ENCODE measurements at places on chromosomes 1 and 21.

GRCh38 chr1:217892750-217893149 is 261.6 kb downstream of the SPATA17 start:
- DNase-seq, result no peak

- no peak for DNase-seq
These were observed 83.4 kb upstream of the TRABD2B start for GRCh38 chr1:48080331-48081255.

- DNase-seq, result no peak
These were observed 53.1 kb upstream of the CTPS1 start for GRCh38 chr1:40926441-40926840.

DNA sequence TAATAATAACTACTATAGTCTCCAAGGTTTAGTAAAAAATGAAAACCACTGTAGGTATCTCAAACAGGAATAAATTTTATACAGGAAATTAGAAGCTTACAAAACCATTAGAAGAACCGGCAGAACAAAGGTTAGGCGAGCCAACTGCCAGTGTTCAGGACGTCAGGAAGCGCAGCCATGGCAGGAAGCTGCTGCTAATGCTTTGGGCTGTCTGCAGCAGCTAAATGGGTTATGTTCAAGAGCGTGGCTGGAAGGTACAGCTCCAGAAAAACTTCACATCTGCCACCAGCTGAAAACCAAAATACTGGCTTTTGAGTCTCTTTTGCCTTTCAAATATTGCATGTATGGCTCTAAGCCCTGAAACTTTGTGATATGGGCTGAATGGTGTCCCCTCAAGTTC is 35.7 kb upstream of the MYSM1 start:
- DNase-seq, result no peak

DNA sequence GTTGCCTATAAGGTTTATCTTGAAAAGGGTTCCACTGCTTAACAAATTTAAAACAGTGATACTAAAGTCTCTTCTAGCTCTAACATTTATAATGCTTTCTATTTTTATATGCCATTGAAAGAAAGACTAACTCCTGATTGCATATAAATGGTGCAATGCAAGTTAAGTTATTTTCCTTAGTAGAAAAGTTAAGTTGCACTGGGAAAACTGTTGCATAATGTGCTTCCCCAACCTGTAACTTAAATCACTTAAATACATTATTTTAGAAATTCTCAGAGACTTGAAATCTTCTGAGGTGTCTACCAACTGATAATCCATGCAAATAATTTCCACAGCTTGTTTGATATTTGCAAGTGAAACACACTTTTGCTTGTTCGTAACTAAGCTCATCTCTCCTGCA is 175.0 kb upstream of the HMCN1 start:
- no peak for DNase-seq

- no peak for DNase-seq
These were observed 26.2 kb downstream of the HSPA13 start for GRCh38 chr21:14356746-14357145.

DNA sequence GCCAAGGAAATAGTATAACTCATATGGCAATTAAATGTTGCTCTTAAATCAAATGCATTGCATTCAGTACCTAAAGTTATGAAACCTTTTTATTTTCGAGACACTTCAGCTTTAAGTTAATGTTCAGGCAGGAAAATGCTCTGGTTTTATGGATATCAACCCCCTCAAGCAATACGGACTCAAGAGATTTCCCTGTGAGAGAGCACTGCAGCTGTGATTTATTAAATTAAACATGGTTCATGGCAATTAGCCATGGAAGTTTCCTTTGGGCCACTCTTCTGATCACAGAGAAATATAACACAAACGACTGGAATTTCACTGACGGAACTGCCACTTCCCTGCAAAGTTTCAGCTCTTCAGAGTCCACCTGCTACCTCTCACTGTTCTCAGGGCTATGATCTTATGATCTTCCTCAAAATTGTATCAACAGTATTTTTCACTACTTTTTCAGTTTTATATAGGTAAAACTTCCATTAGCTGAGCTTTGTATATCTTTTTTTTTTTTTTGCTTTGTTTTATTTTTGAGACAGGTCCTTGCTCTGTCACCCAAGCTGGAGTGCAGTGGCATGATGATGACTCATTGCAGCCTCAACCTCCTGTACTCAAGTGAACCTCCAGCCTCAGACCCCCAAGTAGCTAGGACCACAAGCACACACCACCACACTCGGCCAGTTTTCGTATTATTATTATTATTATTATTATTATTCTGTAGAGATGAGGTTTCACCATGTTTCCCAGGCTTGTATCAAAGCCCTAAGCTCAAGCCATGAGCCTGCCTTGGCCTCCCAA is 923.1 kb upstream of the TMPRSS15 start:
- no peak for DNase-seq

- no peak for DNase-seq
These were observed 35.5 kb downstream of the CRP start for GRCh38 chr1:159678939-159679338.

DNA sequence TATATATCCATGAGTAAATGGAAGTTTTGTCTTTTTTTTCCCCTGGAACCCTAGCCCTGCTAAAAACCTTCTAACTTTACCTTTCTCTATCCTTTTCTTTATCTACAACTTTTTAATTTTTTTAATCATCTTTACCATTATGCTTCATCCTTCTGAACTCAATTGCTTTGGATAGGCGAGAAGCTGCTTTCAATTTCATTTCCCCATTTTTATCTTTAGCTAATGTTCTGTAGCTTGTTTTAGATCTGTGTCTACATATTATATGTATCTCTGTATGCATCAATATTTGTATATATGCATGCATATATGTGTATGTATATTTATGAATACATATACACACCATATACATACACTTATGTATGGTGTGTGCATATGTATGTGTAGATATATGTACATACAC is 57.4 kb downstream of the PTPRC start:
- DNase-seq, result no peak

GRCh38 chr1:31651089-31651420 is 6.4 kb upstream of the PEF1 start:
- DNase-seq, result no peak

DNA sequence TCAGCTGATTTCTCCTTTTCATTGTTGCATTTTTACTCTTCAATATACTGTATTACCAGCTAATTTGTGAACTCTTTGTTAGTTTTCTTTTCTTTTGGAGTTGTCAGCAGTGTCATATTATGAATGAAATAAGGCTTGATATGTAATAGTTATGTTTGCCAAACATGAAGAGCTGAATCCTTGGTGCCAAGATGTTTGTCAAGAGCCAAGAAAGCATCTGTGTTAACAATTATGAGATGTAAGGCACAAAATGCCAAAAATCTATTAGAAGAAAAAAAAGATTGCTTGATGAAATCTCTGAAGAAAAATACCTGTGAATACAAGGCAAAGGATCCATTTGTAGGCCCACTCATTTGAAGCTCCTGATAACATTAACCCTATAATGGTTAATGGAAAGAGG is 48.4 kb upstream of the RNPC3 start:
- DNase-seq, result no peak

DNA sequence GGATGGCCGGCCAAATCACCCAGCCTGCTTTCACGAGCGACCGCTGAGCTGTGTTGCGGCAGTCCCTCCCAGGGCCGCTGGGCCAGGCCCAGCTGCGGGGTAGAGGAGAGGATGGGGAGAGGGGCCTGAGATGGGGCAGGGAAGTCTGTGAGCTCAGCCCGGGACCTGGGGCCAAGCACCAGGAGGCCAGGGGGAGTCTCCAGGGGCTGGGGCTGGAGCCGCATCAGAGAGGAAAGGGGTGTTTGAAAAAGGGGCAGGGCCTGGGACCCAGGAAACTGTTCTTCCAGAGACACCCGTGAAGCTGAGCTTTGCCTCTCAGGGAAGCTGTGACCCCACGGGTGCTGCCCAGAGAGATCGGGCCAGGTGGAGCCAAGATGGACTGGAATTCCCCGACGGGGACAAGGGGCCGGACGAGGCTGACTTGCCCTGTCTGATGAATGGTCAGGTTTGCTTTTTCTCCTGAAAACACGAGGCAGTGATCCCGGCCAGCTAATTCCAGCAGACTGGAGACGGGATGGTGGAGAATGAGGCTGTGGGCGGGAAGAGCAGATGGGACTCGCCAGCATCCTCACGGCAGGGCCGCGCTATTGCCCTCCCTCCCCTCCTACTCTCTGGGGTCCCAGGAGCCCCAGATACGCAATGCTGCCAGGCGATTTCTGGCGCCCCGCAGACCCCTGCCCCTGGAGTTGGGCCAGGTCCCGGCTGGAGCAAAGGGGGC is 40.3 kb upstream of the COL18A1 start:
- no peak for DNase-seq

DNA sequence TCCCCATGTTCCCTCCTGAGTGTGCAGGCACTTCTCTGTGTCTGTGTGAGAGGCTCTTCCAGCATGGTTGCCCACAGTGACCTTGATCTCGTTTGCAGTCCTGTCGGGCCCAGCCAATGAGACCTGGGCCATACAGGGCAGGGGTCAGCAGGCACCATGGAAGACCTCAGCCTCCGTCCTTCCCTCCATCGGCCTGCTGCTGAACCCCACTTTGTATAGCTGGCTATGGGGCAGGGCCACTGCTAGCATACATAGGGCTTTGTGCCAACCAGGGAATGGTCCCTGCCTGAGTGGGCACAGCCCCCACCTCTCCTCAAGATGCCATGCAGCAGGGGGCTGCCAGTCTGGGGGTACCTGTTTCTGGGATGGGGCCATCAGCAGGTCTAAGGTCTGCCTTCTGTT is 3.8 kb downstream of the C1orf35 start:
- no peak for DNase-seq

- DNase-seq, result peak; percentile 70
These were observed 15.6 kb downstream of the RD3 start for GRCh38 chr1:211476200-211476849.

Measured in stimulated activated CD8-positive, alpha-beta memory T cell treated with anti-CD3 and anti-CD28 coated beads, Interleukin-15, amount 100 ng/mL, for 4 hours (primary cell).